Left colon (tissue), 2 donors: ENCODE measurements at places on chromosomes 3 and 15. TPM values are rescaled to one million over a fixed set of nuclear protein-coding genes. Genes with fewer than 3 reads are reported as not detected.

STRC gene
- 1.4 TPM for total RNA-seq

TMOD2 gene
- total RNA-seq: 3.0 TPM

THSD4 gene
- 45.5 TPM for total RNA-seq

ACSBG1 gene
- 0.45 TPM for total RNA-seq

CASR gene
- total RNA-seq: 0.55 TPM

CPN2 gene
- not detected for total RNA-seq

MCF2L2 gene
- 1.1 TPM for total RNA-seq

ARHGEF26 gene
- 9.1 TPM for total RNA-seq

POC1A gene
- total RNA-seq: 4.3 TPM

CD47 gene
- 81.3 TPM for total RNA-seq

MAP6D1 gene
- 1.3 TPM for total RNA-seq

DNASE1L3 gene
- total RNA-seq: 1.2 TPM

CRYBG3 gene
- total RNA-seq: 22.6 TPM

HES1 gene
- 147 TPM for total RNA-seq

OXTR gene
- total RNA-seq: 0.81 TPM

ABI3BP gene
- 12.9 TPM for total RNA-seq

SLC35G2 gene
- total RNA-seq: 0.84 TPM

HERC2 gene
- 73.1 TPM for total RNA-seq

EAF2 gene
- 5.2 TPM for total RNA-seq

SCAANT1 gene
- not detected for total RNA-seq

RTP1 gene
- not detected for total RNA-seq

CILP gene
- total RNA-seq: 13.4 TPM

P2RY1 gene
- total RNA-seq: 23.8 TPM

NTRK3 gene
- total RNA-seq: 1.3 TPM

FAM107A gene
- total RNA-seq: 10.2 TPM
